ENCODE measurements at places on chromosomes 4 and X. TPM values are rescaled to one million over a fixed set of nuclear protein-coding genes. Genes with fewer than 3 reads are reported as not detected.

Gene EXOC1L
- not detected for total RNA-seq

DNA sequence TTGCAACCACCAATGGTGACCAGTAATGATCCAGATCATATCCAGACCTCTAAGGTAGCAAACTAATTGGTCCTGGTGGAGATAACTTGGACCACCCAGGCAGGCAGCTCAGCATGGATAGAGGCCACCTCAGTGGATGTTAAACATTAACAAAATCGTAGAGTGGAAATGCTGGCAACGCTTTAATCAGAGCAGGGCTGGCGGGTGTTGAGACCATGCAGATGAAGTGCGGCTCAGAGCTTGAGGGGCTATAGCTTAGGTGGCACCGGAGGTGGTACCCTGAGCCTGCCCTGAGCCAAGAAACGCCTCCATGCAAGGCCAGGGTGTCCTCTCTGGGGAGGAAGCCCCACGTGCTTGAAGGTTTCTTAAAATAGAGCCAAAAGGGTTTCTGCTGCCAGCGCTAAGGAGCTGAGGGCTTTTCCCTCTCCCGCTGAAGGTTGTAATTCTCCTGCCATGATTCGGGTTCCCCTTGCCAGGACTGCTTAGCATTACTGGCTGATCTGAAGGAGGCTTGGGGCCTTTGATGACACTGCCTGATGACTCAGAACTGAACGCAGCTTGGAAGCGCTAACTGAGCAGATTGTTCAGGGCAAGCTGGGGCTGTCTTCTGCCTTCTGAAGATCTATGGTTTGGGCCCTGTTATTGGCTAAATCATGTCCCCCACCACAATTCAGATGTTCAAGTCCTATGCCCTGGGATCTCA is 177.8 kb upstream of the ATP6AP2 start:
- peaks cover 4% of the 10 kb centered on the region for H3K27me3 ChIP-seq
- no peak overlapping the region for H3K4me3 ChIP-seq
- no peaks in the 10 kb centered on the region for H3K4me1 ChIP-seq
- DNase-seq = no peak
- H3K36me3 ChIP-seq = no peaks in the 10 kb centered on the region
- H3K27ac ChIP-seq = no peak overlapping the region

DNA sequence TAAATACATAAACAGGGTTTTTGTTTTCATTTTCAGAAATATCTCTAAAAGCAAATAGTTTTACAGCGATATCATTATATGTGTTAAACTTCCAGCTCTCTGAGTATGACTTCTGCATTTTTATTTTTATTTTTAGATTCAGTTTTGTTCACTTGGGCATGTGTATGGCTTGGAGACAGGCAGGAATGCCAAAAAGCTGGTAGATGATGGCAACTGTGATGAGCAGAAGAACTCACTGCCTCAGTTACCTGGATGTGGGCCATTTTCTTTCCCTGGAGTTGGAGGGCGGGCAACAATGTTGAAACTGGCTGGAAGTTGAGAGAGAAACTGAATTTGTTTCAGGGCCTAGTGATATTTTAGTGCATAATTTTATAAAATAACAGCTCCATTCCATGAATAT is 266.4 kb downstream of the ARHGAP24 start:
- peaks cover 4% of the 10 kb centered on the region for H3K27me3 ChIP-seq
- H3K36me3 ChIP-seq = no peaks in the 10 kb centered on the region
- peaks cover 3% of the 10 kb centered on the region for H3K4me1 ChIP-seq
- DNase-seq = no peak

- H3K27ac ChIP-seq = no peak overlapping the region
- H3K4me3 ChIP-seq = no peak overlapping the region
- peak; percentile 52 for DNase-seq
- H3K27me3 ChIP-seq = peaks cover 4% of the 10 kb centered on the region
- no peaks in the 10 kb centered on the region for H3K36me3 ChIP-seq
These were observed 91.4 kb downstream of the STK32B start for GRCh38 chr4:5142726-5143125.

DNA sequence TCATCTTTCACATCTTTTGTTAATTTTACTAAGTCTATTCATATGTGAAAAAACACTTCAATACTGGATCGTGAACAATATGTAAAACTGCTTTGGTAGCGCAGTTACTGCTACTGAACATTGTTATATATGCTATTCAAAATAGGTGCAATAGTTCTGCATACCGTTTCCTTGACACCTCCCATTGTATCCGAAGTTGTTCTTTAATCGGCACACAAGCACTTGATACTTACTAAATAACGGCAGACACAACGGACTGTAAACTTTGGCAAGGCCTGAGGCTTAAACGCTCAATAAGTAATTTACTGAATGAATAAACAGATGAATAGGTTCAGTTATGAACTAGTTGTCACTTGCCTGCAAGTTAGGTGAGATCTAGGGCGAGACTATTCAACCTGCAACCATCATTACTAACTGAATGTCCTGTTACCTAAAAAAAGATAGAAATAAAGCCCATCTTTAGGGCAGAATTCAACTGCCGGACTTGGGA is 620 bp downstream of the ANAPC10 start:
- H3K4me1 ChIP-seq = peaks cover 23% of the 10 kb centered on the region
- H3K27ac ChIP-seq = peak overlapping the region; percentile 99

- DNase-seq = no peak
- H3K27ac ChIP-seq = no peak overlapping the region
- H3K27me3 ChIP-seq = peaks cover 4% of the 10 kb centered on the region
- H3K4me1 ChIP-seq = no peaks in the 10 kb centered on the region
These were observed 82.7 kb upstream of the GPM6B start for GRCh38 chrX:13899607-13900006.

Measured in endothelial cell (in vitro differentiated cells).